ENCODE measurements at places on chromosomes 5 and 9. TPM values are rescaled to one million over a fixed set of nuclear protein-coding genes. Genes with fewer than 3 reads are reported as not detected.

DNA sequence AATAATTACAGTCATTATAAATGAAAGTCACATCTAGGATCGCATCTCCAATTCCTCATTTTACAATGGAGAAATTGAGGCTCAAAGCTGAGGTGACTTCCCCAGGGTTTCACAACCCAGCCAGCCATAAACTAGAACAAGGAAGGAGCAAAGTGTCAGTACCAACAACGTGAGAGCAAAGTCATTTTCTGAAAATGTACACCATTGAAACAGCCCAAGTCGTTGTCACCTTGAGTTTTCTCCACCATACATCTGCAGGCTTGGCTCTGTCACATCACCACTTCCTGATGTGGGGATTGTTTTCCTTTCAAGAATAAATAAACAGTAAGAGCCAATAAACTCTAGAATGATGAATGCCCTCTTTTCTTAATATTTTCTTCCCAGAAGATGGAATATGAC lies 184.5 kb upstream of the PTGER4 start:
- H3K27ac ChIP-seq = no peak overlapping the region
- H3K4me1 ChIP-seq = no peaks in the 10 kb centered on the region
- no peak overlapping the region for H3K4me3 ChIP-seq

DNA sequence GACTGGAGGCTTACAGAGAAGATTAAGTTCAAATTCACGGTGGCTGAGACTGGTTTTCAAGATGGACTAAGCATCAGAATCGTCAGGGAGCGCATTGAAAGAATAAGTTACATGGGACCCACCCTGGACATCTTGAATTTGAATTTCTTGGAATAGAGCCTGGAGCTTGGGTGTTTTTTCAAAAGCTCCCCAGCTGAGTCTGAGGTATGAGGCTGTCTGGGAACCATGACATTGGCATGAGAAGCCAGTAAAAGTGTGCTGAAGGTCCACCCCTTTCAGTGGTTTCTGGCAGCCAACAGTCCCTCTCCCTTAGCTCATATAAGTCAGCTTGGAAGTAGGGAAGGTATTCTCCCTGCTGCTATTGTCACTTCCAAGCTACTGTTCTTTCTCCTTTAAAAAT lies 97.8 kb downstream of the MAST4 start:
- H3K4me3 ChIP-seq = no peak overlapping the region
- no peaks in the 10 kb centered on the region for H3K27me3 ChIP-seq
- H3K36me3 ChIP-seq = no peaks in the 10 kb centered on the region

DNA sequence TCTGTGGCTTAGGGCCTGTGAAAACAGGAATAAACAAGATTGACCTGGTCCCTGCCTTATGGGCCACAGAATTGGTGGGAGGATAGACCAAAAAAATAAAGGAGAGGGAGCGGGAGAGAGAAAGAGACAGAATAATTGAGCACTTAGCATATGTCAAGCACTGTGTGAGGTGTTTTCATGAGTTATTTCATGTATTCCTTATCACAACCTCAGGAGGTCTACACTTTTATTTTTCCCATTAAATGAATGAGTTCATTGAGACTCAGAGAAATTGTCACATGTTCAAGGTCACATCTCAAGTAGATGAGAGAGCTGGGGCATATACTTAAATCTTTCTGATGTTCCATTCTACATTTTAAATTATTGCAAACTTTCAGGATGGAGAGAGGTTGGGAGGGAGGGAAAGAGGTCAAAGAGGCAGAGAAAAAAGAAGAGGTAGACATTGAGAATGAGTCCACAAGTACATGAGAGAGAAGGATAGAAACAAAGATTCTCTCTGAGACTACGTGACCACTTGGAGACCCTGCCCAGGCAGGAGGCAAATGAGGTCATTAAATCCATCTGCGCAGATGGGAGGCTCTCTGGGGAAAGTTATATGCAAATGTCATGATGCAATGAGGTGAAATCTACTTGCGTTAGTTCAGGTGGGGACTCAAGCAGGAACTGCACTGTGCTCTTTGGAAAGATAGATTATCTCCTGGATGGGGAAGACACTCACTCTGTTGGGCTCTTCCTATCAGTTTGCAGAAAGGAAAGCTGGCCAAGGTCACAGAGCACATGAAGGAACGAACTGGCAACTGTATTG lies 241.5 kb downstream of the PAPPA start:
- H3K36me3 ChIP-seq = no peaks in the 10 kb centered on the region
- H3K4me3 ChIP-seq = no peak overlapping the region
- H3K27me3 ChIP-seq = no peaks in the 10 kb centered on the region
- no peak overlapping the region for H3K27ac ChIP-seq
- no peak for DNase-seq

DNA sequence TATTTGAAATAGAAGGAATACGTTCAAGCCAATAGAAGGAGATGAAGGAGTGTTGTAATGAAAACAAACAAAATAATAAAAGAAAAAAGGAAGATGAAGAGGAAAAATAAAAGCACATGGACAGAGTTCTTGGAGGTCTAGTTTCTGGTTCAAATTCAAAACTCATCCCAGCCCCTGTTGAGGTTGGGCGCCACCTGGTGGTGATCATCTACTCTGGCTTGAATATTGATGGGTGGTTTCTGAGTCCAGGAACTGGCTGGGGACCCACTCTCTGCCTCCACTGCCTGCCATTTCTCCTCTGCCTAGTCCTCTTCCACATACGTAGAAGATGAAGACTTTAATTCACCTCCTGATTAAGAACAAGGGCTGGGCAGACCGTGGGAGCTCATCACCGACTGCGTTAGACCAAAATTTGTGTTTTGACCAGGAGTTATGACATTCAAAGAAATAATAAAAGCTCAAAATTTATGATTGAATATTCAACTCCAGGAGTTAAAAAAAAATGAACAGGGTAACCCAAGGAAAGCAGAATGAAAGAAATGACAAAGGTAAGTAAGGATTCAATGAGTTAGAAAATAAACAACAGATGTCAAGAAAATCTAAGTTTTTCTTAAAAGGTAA lies 99.0 kb upstream of the SLC1A3 start:
- no peaks in the 10 kb centered on the region for H3K36me3 ChIP-seq
- no peak overlapping the region for H3K27ac ChIP-seq
- peak; percentile 86 for DNase-seq
- no peak overlapping the region for H3K4me3 ChIP-seq

DNA sequence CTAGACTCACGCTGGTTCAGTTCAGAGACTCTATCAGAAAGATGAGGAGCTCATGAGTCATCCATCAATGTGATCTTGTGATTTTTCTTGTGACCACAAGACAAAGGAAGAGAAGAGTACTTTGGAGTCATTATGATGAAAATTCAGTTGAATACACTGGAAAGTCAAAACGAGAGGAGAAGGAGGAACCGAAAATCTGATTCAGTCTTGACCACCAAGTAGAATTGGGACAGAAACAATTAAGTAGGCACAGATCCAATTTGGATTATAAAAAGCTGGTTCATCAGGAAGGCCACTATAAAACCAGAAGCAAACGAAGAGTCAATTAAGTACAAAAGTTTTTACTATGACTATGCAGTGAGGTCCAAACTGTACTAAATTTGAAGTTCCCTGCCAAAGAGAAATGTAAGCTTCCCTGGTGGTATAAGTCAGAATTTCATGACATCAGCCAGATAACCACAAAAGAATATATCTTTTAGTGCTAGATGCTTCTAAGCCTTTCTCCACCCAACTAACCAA lies 90.9 kb downstream of the THBS4 start:
- H3K36me3 ChIP-seq = no peaks in the 10 kb centered on the region
- DNase-seq = no peak
- no peaks in the 10 kb centered on the region for H3K27me3 ChIP-seq
- no peak overlapping the region for H3K27ac ChIP-seq
- no peak overlapping the region for H3K4me3 ChIP-seq

GRCh38 chr9:114722081-114722621 lies 40.2 kb upstream of the TEX48 start:
- no peak for DNase-seq
- H3K27ac ChIP-seq = no peak overlapping the region
- no peaks in the 10 kb centered on the region for H3K36me3 ChIP-seq
- no peaks in the 10 kb centered on the region for H3K4me1 ChIP-seq

DNA sequence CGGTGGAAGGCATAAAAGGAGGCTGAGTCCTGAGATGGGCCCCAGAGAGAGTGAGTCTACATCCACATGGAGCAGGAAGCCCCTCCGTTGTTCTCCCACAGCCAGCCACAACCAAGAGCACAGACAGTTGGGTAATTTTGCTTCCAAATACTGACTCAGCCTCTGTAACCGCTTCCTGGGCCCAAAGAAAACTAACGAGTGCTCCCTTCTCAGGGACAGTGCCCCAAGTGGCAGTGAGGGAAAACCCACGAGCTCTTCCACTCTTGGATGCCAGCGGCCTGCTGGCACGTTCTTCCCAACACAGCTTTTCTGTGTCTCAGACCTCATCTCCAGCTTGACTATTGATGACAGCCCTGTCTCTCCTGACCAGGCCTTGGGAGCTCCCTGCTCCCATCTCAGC lies 207.6 kb downstream of the FSTL4 start:
- H3K4me1 ChIP-seq = no peaks in the 10 kb centered on the region
- H3K27ac ChIP-seq = no peak overlapping the region
- H3K27me3 ChIP-seq = no peaks in the 10 kb centered on the region
- no peak for DNase-seq
- H3K4me3 ChIP-seq = no peak overlapping the region

DNA sequence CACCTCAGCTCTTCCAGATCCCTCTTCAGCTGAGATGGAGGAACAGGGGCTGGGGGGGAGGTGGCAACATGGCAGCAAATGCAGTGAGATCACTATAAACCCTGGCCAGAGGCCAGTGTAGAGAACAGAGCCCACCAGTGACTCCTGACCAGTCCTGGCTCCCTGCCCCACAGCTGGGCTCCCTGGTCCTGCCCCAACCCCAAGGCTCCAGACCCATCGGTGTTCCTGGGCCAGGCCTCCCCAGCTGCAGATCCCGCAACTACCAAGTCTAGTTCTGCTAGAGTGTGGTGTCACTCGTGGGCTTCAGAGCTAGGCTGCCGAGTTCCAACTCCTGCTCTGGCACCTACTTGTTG lies 16.8 kb downstream of the AKNA start:
- H3K36me3 ChIP-seq = peaks cover 27% of the 10 kb centered on the region
- H3K27me3 ChIP-seq = no peaks in the 10 kb centered on the region
- no peak overlapping the region for H3K4me3 ChIP-seq
- peak overlapping the region; percentile 63 for H3K27ac ChIP-seq

- H3K27me3 ChIP-seq = no peaks in the 10 kb centered on the region
- no peak overlapping the region for H3K4me3 ChIP-seq
- no peak for DNase-seq
- peak overlapping the region; percentile 21 for H3K27ac ChIP-seq
These were observed 97.1 kb downstream of the ENC1 start for GRCh38 chr5:74543162-74543995.

GRCh38 chr5:135605221-135605620 lies 26.4 kb upstream of the CXCL14 start:
- no peaks in the 10 kb centered on the region for H3K27me3 ChIP-seq
- no peaks in the 10 kb centered on the region for H3K36me3 ChIP-seq
- no peak overlapping the region for H3K27ac ChIP-seq
- no peaks in the 10 kb centered on the region for H3K4me1 ChIP-seq

- no peaks in the 10 kb centered on the region for H3K27me3 ChIP-seq
- peak overlapping the region; percentile 16 for H3K27ac ChIP-seq
- peak; percentile 91 for DNase-seq
- H3K36me3 ChIP-seq = no peaks in the 10 kb centered on the region
These were observed 24.5 kb downstream of the C9orf152 start for GRCh38 chr9:110183208-110184145.

- DNase-seq = no peak
- H3K27ac ChIP-seq = no peak overlapping the region
- no peak overlapping the region for H3K4me3 ChIP-seq
- peaks cover 14% of the 10 kb centered on the region for H3K4me1 ChIP-seq
- peaks cover 15% of the 10 kb centered on the region for H3K36me3 ChIP-seq
These were observed 43.1 kb downstream of the HRH2 start for GRCh38 chr5:175700991-175701390.

DNA sequence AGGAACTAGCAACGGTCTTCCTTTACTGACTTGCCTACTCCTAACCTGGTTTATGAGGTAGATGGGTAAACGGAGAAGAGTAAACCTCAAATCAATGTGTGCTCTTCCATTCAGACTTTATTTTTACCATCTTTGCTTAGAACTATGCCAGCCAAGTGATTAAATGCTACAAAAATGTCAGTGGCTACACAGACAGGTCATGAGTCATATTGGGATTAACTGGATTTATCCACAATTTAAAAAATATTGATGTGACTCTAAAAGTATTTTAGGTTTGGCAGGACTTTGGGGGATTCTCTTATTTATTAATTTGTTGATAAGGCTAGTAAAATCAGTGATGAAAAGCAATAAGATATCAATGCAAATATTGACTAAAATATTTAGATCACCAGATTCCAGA lies 275.0 kb downstream of the PLK2 start:
- DNase-seq = no peak
- no peak overlapping the region for H3K4me3 ChIP-seq
- H3K4me1 ChIP-seq = peaks cover 29% of the 10 kb centered on the region
- no peak overlapping the region for H3K27ac ChIP-seq

- H3K4me1 ChIP-seq = peaks cover 54% of the 10 kb centered on the region
- no peak for DNase-seq
- peak overlapping the region; percentile 94 for H3K4me3 ChIP-seq
- peak overlapping the region; percentile 95 for H3K27ac ChIP-seq
- no peaks in the 10 kb centered on the region for H3K36me3 ChIP-seq
These were observed 715 bp downstream of the RC3H2 start for GRCh38 chr9:122904466-122904822.

DNA sequence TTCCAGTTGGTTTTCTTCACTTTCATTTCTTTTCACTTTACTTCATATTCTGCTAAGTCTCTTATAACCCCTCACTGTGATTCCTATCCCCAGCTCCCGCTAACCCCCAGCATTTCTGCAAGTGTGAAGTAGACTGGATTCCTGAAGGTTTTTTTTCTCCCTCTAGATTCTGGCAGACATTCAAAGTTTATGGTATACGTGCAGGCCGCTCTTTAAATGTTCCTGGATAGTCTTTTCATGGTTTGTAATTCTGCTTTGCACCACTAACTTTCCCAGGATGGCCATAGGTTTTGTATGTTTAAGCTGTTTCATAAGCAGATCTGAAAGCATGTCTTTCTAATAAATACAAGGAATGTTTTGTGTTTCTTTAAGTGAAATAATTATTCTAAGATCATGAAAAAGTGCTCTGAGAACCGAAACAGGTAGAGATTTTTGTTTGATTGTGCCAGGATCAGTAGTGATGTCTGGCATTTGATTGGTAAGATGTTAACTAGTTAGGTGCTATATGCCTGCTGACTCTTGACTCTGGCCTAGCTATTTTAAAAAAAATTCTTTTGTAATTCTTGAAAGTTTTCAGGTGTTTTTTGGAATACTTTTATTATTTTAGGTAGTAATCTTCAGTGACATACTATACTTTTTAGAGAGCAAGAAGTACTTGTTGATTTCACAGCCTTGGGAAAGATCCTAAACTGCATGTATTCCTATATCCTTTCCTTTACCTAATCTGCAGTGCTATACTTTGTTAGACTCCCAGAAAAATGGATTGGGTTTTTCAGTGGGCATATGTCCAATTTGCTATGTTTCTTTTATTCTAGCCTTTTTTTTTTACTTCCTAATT lies 29.7 kb downstream of the CNOT6 start:
- H3K4me3 ChIP-seq = no peak overlapping the region
- H3K4me1 ChIP-seq = peaks cover 9% of the 10 kb centered on the region
- H3K27ac ChIP-seq = no peak overlapping the region
- DNase-seq = no peak

- no peak for DNase-seq
- no peaks in the 10 kb centered on the region for H3K27me3 ChIP-seq
- H3K36me3 ChIP-seq = no peaks in the 10 kb centered on the region
- no peak overlapping the region for H3K27ac ChIP-seq
- H3K4me3 ChIP-seq = no peak overlapping the region
These were observed 58.4 kb downstream of the UGCG start for GRCh38 chr9:111955048-111955447.

The PCDHA6 gene
- not detected for polyA plus RNA-seq

The FBXL7 gene
- 5.7 TPM for polyA plus RNA-seq

The GLDC gene
- polyA plus RNA-seq = not detected

The F2RL2 gene
- polyA plus RNA-seq = 0.45 TPM
